ENCODE measurements at places on chromosomes 13 and 19.

- no peak for DNase-seq
These were observed 5.5 kb upstream of the TYROBP start for GRCh38 chr19:35913589-35913988.

- DNase-seq: no peak
These were observed 109.5 kb upstream of the TSC22D1 start for GRCh38 chr13:44685641-44686040.

DNA sequence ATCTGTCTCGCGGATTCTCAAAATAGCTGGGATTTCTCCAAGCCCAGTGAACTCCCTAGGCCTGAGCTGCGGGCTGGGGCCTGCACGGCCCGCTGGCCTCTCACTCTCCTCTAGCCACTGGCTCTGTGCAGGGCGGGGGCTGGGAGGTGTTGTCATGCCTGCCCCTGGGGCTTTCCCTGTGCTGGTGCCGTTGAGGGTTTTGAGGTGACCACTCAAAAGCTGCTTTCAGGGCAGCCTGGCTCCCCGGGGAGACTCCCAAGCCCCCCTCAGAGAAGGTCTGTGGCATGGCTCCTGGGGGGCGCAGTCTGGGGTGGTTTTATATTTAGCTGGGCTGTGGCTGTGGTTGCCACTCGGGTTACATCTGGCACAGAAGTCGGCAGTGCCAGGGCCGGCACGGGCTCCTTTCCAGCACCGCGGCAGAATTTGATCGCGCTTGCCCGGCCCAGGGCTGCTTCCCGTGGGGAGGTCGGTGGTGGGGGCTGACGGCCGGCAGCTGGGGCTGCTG lies 10.0 kb downstream of the NDUFB7 start:
- no peak for DNase-seq

- no peak for DNase-seq
These were observed 25.6 kb upstream of the ZNF91 start for GRCh38 chr19:23420824-23421223.

DNA sequence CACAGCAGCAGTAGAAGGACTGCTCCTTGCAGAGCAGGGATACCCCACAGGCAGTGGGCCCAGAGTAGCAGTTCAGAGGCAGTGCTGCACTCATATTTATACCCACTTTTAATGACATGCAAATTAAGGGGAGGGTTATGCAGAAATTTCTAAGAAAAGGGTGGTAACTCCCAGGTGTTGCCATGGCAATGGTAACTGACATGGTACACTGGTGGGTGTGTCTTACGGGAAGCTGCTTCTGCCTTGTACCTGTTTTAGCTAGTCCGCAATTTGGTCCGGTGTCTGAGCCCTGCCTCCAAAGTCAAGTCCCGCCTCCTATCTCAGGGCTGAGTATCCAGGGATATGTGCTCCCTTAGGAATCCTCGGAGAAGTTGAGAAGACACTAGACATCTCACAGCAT lies 79.2 kb upstream of the UQCRFS1 start:
- DNase-seq: no peak

Measured in AG09319 (cell line).